ENCODE measurements at places on chromosomes 2 and 18.

GRCh38 chr2:96265349-96265839, 403 bp downstream of the TMEM127 start:
- DNase-seq = no peak

GRCh38 chr2:232761301-232761907, 15.0 kb downstream of the KCNJ13 start:
- DNase-seq = no peak

DNA sequence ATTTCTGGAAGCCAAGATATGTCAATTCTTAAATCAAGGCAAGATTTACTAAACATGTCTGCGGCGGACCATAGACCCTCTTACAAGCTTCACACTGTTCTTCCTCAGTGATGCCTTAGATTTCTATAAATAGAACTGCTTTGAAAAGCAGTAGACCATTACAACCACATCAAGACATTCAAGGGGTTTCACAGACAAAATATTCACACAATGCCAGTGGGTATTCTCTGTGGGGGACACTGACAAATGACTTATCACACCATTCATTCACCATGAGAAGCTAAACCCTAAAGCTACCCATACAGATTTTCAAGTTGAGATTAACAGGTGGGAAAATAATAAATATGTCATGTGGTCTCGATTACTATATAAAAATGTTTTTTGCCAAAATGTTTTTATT, 15.9 kb upstream of the LRRTM4 start:
- DNase-seq = no peak

- peak; percentile 34 for DNase-seq
These were observed 1341.3 kb upstream of the LRRTM1 start for GRCh38 chr2:81645745-81646301.

GRCh38 chr18:78514910-78515670, 464.5 kb upstream of the SALL3 start:
- DNase-seq = no peak

- DNase-seq = no peak
These were observed 182.0 kb downstream of the TCF4 start for GRCh38 chr18:55405893-55406406.

GRCh38 chr18:48950536-48951447, at the start of gene SMAD7:
SMAD7 (minus strand) TSS chr18:48950965; CDS start chr18:48950424, 541 bp downstream.
- DNase-seq = no peak

- no peak for DNase-seq
These were observed 417.1 kb downstream of the HRH4 start for GRCh38 chr18:24877546-24877945.

GRCh38 chr18:1416074-1416473, 511.4 kb downstream of the ADCYAP1 start:
- no peak for DNase-seq

GRCh38 chr18:79576686-79577351, 102.8 kb upstream of the CTDP1 start:
- no peak for DNase-seq

DNA sequence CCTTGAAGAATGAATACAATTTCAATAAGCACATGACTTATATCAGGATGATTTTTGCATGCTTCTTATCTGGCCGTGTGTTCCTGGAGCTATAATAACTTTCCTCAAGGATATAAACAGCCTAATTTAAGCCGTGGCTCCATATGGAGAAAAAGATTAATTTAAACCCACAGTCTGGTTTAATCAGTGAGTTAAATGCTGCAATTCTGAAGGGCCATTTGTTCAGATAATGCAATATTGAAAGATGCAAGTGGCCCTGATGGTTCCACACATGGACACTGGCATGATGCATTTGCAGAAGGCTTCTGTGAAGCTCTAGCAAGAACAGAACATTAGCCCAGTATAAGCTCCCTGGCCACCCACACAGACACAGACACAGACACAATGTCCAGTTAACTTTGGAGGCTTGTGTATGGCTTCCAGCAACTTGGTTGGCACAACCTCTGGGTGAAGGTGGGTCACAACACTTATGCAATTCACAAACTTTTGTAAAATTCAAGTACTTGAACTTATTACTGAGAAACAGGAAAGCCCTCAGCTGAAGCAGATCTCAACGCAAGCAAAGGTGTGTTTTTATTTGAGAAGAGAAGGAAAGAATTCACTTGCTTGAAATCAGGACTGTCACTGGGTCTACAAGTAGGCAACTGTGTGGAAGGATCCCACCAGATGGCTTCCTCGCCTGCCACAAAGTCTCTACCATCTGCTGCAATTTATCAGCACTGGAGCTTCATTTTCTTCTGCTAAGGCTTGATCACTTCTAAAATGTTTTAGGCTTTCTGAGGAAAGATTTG, 63.3 kb downstream of the MDH1 start:
- DNase-seq = no peak

GRCh38 chr18:33579349-33580215, 1.6 kb downstream of the ASXL3 start:
- no peak for DNase-seq

DNA sequence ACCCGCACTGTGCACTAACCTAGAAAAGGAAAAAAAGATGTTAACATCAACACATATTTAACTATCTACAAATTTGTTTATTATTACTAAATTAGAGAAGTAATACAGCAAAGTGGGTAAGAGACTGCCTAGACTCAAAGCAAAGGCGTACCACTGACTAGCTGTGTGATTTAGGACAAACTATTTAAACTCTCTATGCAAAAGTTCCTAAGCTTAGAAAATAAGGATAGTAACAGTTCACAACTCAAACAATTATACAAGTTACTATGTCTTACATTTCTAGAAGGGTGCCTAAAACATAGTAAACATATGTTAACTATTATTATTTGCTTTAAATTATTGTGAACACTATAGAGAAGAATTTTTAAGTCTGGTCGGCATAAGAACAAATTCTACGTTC, 119.4 kb downstream of the RTTN start:
- no peak for DNase-seq

DNA sequence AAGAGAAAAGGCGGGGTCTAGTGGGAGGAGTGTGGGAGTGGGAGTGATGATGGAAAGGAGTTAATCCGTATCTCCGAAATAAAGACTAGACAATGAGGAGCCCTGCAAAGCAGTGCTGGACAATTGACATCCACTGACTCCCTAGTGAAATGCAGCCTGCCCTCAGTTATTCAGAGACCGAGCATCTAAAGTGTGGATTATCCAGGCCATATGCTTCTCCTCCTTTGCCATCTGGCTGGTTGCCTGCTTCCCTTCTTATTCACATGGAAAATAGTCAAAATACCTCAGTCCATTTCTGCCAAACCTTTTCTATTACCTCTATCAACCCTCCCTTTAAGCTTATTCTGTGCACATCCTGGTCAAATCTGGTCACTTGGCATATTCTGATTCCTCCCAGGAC, 288.8 kb upstream of the SIX3 start:
- no peak for DNase-seq

GRCh38 chr2:70673041-70673647, 94.9 kb downstream of the ADD2 start:
- no peak for DNase-seq

DNA sequence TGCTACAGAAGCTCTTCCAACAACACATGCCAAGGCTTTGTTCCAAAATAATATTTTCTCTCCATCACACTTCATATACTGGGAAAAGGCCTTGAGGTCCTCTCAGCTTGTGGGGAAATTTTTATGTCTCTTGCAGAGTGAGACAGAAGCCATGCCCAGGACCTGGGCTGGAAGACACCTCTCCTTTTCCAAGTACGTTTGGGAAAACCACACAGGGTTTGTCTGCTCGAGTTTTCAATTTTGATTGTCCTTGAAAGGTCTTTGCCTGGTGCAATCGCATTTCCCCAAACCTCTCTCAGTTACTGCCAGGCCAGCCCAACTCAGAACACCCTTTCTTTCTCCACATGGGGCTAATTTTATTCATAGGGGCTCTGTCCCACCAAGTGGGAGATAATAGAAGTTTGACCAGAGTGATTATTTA, 272.2 kb downstream of the OSR1 start:
- no peak for DNase-seq

DNA sequence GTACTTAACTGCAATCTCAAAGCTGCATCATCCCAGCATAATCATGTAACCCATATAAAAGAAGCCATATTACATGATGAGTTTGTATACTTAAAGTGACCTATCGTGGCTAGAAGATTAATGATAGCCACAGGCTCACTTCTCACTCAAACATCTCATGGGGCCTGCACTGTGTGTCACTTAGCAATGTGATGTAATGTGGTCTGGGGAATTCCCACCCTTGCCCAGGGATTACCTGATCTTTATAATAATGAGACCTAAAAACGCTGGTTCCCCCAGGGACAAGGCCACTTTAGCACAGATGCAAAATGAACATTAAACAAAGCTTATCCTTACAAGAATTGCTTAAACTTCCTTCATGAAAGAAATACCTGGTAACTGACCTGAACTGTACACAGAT, 427.1 kb upstream of the CNTNAP5 start:
- peak; percentile 0 for DNase-seq

DNA sequence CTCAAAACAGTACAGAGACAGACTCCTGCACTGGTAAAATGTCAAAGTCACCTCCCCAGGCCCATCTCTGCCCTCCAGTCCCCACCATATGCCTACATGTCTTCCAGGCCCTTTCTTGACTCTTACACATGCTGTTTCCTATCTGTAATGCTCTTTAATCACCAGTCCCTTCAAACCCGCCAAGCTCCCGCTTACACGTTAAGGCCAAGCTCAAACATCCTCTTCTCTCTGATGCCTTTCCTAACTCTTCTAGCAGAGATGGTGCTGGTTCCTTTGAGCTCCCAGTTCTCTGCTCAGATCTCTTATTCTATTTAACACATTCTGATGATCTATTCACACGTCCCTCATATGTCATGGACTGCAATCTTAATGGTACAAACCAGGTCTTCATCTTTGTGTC, 5.0 kb downstream of the EVA1A start:
- no peak for DNase-seq

GRCh38 chr2:74849228-74849892, 15.4 kb downstream of the HK2 start:
- DNase-seq = peak; percentile 62

GRCh38 chr2:134727385-134727784, 8.6 kb upstream of the TMEM163 start:
- no peak for DNase-seq

DNA sequence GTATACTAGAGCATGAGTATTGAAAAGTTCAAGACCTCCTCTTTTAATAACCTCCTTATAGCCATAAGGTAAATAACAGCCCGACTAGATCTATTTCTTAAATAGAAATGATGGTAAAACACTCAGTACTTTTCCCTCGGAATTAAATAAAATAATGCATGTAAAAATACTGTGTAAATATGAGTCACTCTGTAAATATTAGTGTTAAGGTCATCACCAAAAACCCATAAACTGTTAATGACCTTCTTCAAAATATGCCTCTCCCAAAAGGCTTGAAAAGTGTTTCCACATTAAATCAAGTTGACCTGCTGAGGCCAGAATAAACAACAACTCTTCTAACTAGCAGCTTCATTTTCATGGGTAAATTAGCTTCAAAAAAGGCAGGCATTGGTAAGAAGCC, 25.3 kb upstream of the BZW1 start:
- DNase-seq = no peak

DNA sequence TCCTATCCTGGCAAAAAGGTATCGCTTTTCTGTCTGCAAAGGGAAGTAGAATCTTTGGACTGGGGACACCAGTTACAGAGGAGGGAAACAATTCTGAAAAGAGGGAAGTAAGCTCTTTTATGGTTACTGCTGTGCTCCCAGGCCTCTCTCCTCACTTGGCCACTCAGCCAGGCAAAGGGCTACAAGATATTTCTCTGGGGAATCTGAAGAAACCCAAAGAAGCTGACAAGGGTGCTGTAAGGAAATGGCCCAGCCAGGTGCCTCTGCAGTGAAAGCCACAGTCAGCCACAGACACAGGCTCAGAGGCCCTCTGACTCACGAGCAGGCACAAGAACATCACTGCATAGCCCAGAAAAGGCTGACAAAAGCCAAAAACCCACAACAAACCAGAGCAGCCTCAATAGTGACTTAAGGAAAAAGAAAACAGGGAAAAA, 5.8 kb downstream of the HDLBP start:
- peak; percentile 74 for DNase-seq

DNA sequence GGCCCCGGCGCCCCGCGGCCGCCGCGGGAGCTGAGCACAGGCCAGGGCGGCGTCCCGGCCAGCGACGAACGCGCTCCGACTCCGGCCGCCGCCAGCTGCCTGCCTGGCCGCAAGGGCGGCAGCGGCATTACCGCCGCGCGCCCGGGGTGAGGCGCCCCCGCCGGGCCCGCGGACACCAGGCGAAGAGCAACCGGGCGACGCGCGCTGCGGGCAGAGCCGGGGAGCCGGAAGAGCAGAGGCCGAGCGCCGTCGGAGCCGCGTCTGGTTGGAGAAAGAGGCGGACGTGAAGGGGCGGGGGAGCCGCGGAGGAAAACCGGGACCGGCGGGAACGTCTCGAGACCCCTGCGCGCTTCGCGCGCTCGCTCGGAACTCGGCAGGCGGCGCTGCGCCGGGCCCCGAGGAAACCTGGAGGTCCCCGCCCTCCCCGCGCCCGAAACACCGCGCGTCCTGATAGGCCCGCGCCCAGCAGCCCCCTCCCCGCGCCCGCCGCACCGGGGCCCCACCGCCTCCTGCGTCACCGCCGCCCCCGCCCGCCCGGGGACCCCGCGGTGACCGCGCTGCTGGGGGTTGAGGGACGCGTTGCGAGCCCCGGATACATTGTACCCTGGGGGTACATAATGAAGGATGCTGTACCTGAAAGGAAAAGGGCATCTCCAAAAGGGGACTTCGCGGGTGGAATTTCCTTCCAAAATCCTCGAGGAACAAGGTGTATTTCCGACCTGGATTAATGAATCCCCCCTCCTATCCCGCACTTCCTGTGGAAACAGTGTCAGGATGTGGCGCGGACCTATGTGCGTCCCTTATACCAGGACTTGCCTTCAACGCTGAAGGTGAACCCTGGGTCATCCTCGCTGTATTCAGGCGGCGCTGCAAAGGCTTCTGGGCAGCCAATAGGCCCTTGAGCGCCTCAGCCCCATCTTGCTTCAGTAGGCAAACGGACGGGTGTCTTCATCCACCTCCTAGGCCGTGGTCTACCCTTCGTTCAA, 1.0 kb upstream of the B4GALT6 start:
- DNase-seq = peak; percentile 40

DNA sequence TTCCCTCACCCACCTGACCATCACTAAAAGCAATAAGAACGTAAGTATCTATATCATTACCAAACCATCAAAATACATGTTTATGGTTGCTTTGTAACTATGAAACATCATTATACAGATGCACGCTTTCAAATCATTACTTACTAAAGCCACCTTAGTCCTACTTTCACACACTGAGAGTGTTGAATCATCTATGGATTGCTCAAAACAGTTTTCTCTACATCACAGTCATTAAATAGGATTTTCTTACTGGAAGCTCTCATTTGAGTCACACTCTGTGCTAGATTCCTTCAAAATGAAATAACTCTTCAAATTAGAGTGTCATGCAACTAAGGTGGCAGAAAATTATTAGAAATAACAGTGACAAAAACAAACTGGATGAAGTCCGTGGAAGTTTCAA, 878.4 kb downstream of the CPS1 start:
- DNase-seq = no peak

DNA sequence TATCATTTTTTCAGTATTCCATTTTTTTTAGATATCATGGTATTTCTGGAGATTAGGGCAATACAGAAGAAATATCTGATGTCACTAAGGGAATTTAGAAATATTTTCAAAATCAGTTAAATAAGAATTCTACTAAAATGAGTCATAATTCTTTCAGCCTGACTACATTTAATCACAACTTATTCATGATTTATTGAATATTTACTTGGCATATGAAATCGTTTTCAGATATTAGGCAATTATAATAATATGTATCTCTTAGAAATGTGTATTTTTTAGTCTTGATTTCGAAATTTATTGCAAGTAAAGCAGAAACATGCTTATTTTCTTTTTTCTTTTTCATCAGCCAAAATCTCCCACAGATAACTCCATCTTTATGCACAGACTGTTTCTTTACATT, 142.2 kb downstream of the CCDC102B start:
- DNase-seq = no peak
